ENCODE measurements at places on chromosomes 5 and 9.

GRCh38 chr5:54837981-54838380, 147.4 kb downstream of the ESM1 start:
- DNase-seq = no peak

DNA sequence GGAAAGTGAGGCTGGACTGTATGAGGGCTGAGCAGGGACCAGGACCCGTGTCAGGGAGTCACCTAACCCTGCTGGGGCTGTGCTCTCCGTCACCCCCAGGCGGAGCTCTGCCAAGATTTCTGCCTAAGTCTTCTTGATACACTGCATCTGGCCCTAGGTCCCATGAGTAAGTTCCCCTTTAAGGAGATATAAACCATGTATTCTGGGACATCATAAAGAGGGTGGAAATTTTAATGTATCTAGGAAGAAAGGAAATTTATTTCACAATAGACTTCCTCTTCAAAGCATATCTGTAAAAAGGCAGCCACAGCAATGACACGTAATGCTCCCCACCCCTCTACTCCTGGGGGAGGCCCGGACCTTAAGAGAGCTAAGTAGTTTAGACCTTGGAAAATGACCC, 183.4 kb downstream of the FBXL7 start:
- no peak for DNase-seq

DNA sequence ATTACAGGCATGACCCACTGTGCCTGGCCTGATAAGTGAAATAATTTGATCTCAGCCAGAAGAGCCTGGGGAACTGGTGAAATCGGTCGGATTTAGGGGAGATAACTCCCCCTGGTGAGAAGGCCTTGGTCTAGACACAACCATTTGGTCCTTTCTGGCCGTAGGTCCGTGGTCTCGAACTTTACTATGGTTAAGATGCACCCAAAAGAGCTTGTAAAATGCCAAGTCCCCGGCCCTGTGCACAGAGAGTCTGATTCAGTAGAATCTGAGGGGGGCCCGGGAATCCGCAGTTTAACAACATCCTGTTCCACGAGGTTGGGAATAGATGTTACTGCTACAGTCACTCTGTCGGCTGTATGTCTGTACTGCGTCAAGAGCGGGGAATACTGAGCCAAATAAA, 140.7 kb downstream of the C9orf50 start:
- no peak for DNase-seq

GRCh38 chr5:176620333-176620981, 9.9 kb downstream of the SNCB start:
- no peak for DNase-seq

DNA sequence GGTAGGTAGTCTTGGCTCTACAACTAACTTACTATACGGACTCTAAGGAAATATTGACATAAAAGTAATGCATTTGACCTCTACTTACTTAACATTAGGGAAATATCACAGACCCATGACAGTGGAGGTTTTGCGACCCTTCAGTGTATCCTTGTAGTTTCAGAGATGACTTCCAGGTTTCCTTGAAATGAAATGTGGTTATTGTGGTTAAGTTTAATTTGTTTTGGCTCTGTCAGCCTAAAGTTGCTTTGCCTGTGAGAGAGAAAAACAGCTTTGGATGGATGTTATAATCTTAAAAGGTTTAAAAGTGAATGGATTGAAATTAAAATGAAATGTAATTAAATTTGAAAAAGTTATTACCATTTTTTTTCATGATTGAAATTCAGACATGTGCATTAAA, 42.9 kb downstream of the LRRTM2 start:
- no peak for DNase-seq

GRCh38 chr9:114385397-114386181, 2.2 kb downstream of the AKNA start:
- DNase-seq = peak; percentile 82

- no peak for DNase-seq
Observed at GRCh38 chr9:115671236-115671962, 482.2 kb upstream of the PAPPA start.

DNA sequence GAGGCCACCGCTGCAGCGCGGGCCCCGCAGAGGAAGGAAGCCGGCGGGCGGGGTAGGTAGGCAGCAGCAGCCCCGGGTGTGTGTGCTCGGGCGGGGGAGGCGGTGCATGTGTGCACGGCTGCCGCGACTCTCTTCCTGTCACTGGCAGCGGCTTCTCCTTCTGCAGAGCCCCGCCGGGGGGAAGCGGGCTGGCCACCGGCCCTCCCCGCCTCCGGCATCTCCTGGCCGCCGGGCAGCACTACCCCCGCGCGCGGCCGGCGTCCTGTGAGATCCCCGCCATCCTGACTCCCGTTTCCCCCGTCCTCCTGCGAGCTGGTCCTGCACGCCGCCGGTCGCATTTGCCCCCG, 315 bp downstream of the PIK3R1 start:
- no peak for DNase-seq

DNA sequence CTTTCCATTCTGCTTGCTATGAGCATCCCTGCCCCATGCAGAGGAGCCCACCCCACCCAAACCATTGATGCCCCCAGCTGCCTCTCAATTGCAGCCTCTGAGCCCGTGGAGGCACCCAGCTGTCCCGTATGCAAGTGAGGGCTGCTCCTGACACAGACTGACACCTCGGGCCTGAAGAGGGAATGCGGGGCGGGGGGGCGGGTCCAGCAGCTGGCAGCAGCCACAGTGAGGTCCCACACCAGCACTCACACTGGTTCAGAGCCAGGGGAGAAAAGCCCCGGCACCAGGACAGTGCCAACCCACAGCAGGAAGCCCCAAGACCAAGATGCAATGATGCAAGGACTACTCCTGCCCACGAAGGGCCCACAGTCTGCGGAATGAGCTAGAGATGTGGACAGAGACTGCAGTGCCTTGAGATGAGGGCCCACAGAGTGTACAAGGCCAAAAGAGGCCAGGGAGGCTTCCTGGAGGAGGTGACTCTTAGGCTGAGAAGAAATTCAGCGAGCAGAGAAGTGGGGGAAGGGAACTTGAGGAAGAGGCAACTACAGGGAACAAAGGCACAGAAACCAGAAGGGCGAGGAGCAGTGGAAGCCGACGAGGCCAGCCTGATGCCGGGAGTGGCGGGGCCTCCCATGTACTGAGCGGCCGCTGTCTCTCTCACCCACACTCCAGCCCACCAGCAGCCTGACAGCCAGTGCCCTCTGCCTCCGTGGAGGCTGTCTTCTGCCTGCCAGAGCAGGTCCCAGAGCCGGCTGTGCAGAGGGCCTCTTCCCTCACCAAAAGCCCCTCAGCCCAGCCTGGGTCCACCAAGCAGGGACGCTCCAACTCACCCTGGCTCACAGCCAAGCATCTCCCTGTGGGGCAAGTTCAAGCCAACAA, 9.2 kb downstream of the EEIG1 start:
- peak; percentile 97 for DNase-seq

- DNase-seq = no peak
Observed at GRCh38 chr9:656926-657568, 184.4 kb upstream of the DMRT1 start.

- no peak for DNase-seq
Observed at GRCh38 chr9:19113964-19114679, 11.4 kb upstream of the HAUS6 start.

DNA sequence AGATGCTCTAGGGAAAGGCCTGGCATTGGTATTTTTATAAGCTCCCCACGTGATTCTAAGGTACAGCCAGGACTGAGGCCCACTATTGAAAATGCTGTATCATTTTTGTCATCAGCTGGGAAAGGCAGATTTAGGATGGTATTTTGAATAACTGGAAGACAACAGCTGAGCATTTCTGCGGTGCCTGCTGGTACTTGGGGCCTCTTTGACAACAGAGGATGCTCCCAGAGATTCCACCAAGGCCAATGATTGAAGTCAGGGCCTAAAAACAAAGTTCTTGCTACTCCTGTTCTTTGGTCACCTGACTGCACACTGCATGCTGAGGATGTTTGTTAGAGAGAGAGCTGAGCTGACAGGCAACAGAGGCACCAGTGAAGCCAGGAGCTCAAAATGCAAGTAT, 8.1 kb downstream of the FBLL1 start:
- DNase-seq = no peak

DNA sequence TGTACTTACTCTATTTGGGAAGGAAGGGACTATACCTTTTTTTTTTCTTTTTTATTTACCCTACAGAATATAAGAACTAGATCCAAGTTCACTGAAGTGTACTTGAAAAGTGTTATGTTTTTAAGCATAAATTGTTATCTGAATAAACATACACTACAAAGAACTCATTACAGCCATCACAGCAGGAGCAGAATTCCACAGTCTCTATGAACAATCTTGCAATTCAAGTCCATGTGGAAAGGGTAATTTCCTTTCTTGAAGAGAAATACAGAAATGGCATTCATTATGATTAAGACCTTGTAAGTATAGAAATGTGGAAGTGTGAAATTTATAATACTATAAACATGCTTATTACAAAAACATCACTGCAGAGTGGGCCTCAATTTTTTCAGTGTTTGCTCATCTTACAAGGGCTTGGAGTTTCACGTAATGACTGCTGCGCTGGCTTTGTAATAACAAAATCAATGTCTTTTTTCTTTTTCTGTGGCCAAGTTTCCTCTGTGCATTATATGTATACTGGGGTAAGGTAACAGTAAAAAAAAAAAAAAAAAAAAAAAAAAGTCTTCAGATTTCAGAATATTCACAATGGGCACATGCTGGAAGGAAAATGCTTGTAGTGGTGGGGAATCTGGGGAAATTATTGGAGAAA, 77.0 kb upstream of the GNA14 start:
- no peak for DNase-seq

DNA sequence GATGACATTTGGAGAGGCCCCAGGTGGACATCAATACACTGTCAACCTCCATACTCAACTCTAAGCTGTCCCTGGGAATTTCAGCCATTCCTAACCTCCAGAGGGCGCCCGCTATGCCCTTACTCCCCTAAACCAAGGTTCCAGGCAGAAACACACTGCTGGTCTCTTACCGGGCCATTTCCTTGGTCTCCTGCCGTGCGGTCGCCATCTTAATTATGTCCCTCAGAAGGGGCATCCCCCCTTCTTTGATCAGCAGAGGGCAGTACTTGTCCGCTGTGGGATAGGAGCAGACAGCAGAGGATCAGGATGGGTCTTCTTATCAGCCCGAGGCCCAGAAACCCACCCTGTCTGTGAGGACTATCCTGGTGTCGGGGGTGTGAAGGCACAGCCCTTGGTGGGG, 9.3 kb upstream of the ZDHHC12 start:
- DNase-seq = peak; percentile 61

- DNase-seq = no peak
Observed at GRCh38 chr9:96874947-96875460, 20.7 kb upstream of the ZNF782 start.

DNA sequence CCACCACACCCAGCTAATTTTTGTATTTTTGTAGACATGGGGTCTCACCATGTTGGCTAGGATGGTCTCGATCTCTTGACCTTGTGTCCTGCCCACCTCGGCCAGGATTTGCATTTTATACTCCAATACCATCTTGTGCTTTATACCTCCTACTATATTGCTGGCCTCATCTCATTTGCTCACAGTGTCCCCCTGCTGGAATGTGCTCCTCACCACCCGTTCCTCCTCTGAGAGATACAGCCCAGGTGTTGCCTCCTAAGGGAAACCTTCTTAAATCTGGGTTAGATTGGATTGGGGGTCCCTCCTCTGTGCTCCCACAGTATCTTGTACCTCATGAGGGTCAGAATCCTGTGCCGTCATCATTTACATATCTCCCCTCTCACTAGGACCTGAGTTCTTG, 131.7 kb downstream of the PAPPA start:
- DNase-seq = no peak

- no peak for DNase-seq
Observed at GRCh38 chr9:13146840-13147239, 132.7 kb downstream of the MPDZ start.

All from pons (tissue), 1 donor.